ENCODE measurements at places on chromosomes 16 and 17.

- no peak for DNase-seq
Measured at GRCh38 chr16:13988038-13988437, 68.1 kb downstream of the ERCC4 start.

- peak; percentile 43 for DNase-seq
Measured at GRCh38 chr17:32269377-32269776, 3.7 kb downstream of the RHBDL3 start.

- peak; percentile 12 for DNase-seq
Measured at GRCh38 chr17:73396431-73397277, 84.9 kb upstream of the CDC42EP4 start.

GRCh38 chr17:80252871-80253270, 7.8 kb upstream of the RNF213 start:
- DNase-seq, result no peak

DNA sequence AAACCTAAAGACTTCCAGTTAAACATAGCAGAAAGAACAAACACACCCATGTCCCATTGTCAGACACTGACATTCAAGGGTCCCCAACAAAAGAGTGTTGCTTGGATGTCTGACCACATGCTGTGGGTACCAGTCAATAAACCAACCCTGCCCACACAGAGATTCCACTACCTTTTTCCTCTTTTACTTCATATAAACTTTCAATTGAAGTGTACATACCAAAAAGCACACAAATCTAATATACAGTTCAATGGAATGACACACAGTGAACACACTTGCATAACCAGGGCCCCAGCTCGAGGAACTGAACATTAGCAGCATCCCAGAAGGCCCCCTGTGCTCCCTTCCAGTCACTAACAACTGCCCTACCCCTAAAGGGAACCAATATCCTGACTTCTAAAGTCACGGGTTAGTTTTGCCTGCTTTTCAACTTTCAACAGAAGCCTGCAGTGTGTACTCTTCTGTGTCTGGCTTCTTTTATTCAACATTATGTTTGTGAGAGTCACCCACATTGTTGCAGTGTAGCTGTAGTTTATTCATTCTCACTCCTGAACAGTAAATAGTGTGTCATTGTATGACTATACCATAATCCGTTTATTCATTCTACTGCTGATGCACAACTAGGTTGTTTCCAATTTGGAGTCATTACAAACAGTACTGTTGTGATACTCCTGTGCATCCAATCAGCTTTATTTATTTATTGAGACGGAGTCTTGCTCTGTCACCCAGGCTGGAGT, 18.0 kb downstream of the CFDP1 start:
- DNase-seq, result no peak

DNA sequence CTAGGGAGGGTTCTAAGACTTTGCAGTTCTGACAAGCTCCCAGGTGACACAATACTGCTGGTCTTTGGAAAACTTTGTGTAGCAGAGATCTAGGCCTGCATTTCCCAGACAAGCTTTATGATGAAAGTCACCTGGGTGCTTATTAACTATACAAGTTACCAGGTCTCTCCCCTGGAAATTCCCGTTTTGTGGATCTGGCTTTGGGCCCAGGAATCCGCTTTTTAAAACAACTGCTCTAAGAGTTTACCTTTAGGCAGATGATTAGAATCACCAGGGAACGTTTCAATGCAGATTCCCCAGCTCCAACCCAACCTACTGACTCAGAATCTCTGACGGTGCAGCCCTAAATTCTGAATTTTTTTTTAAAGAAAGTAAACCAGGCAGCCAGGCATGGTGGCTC, 36.3 kb downstream of the MYH3 start:
- DNase-seq, result no peak

DNA sequence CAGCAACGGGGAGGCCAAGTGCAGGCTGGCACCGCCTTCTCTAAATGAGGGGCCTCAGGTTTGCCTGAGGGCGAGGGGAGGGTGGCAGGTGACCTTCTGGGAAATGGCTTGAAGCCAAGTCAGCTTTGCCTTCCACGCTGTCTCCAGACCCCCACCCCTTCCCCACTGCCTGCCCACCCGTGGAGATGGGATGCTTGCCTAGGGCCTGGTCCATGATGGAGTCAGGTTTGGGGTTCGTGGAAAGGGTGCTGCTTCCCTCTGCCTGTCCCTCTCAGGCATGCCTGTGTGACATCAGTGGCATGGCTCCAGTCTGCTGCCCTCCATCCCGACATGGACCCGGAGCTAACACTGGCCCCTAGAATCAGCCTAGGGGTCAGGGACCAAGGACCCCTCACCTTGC, 18.5 kb downstream of the NGFR start:
- no peak for DNase-seq

GRCh38 chr17:79699386-79700036, 31.2 kb upstream of the ENPP7 start:
- DNase-seq, result no peak

- no peak for DNase-seq
Measured at GRCh38 chr17:81285179-81285878, 9.8 kb downstream of the SLC38A10 start.

DNA sequence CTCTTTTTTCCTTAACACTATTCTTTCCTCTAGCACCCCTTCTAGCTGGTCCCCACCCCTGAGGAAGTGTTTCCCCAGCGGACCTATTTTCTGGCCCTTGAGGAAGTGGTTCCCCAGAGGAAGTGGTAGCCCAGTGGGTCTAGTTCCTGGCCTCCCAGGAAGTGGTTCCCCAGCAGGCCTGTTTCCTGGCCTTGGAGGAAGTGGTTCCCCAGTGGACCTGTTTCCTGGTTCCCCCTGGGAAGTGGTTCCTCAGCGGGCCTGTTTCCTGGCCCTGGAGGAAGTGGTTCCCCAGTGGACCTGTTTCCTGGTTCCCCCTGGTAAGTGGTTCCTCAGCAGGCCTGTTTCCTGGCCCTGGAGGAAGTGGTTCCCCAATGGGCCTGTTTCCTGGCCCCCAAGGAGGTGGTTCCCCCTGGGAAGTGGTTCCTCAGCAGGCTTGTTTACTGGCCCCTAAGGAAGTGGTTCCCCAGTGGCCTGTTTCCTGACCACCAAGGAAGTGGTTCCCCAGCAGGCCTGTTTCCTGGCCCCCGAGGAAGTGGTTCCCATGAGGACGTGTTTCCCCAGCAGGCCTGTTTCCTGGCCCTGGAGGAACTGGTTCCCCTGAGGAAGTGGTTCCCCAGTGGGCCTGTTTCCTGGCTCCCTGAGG, 58.3 kb downstream of the NTN1 start:
- no peak for DNase-seq

DNA sequence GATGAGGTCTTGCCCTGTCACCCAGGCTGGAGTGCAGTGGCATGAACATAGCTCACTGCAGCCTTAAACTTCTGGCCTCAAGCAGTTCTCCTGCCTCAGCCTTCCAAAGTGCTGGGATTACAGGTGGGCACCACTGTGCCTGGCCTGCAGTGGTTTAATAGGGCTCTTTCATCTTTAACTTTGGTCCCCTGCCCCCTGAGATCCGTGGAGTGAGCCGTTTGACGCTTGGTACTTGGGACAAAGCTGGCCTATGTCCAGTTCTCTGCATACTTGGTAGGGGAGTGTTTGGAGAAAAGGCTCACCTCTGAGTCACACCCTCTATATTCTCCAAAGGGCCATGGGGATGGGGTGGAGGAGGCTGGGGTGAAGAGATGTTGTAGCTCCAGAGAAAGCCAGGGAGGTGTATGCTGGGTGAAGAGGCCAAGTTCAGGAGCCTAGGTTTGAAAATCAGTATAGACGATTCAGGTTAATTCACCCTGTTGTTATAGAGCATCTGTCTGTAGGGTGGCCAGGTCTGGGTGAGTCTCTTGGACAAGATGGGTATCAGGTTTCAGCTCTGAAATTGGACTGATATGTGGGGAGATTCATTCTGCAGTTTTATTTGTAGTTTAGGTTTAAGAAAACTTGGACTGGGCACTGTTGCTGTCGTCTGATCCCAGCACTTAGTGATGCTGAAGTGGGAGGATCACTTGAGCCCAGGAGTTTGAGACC, 17.6 kb downstream of the ABCC1 start:
- DNase-seq, result peak; percentile 81

- no peak for DNase-seq
Measured at GRCh38 chr17:82367724-82368524, 3.6 kb upstream of the UTS2R start.

DNA sequence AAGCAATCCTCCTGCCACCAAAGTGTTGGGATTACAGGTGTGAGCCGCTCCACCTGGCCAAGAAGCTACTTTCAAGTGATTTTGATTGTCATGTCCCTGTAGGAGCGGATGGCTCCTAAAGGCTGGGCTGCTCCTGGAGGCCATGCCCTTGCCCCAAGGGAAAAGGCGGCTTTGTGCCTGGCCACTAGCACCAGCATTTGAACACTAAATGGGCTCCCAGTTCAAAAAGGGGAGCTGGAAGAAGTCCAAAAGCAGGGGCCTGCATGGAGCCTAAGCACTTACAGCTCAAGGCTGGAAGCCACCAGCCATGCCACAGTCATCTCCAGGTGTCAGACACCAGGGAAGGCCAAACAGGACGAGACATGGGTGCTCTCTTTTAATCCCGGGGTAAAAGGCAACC, 26.8 kb downstream of the SPHK1 start:
- DNase-seq, result no peak

GRCh38 chr16:56345406-56346050, 79.8 kb downstream of the AMFR start:
- DNase-seq, result no peak

DNA sequence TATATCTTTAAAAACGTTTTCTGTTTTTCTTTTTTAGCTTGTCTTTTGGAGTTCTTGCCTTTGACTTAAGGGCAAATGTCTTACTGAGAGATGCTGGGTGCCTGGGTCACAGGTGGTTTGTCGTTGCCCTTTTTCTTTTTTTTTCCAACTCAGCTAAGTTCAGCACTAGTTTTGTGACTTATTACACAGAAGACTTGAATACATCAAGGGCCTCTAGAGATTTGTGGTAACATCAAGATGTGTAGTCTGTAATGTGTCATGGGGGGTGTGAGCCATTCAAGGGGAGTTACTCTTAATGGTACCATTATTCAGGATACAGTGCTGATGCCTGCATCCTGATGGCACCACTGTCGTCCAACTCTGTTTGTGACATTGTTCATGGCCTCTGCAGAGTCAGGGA, 95.1 kb downstream of the PRKCA start:
- peak; percentile 53 for DNase-seq

DNA sequence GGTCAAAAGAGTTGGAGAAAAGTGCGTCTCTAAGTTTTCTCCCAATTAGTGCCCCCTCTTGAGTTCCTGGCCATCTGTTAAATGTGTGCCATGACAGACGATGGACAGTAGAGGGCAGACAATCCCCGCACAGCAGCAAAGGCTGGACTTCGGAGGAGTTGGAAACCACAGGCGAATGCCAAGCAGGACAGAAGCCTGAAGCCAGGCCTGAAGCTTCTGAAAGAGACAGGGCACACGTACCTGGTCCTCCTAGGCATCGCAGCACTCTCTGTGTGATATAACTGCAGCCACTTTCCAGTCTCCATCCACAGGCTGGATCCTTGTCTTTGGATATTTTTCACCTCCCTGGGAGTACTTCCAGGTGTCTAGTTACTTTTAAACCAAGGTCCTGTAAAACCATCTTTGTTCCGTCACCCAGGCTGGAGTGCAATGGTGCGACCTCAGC, 14.5 kb downstream of the C17orf100 start:
- peak; percentile 70 for DNase-seq
